ENCODE measurements at places on chromosomes 12 and 14. TPM values are rescaled to one million over a fixed set of nuclear protein-coding genes. Genes with fewer than 3 reads are reported as not detected.

DNA sequence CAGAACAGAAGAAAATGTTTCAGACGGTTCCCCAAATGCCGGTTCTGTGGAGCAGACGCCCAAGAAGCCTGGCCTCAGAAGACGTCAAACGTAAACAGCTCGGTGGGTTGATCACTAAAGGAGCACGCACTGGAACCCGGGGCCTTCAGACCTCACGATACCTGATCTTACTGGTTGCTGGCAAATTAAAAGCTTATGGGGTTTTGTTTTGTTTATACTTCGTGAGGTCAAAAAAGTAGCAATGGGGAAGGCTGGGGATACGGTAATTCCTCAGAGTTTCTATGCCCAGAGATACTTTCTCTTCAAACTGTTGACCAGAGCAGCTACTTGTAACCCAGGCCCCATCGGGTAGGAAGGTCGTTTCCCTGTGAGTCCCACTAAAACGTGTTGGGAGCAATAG is 1.7 kb downstream of the CDKN1B start:
- DNase-seq: no peak
- no peaks in the 10 kb centered on the region for H3K27me3 ChIP-seq
- peaks cover 35% of the 10 kb centered on the region for H3K36me3 ChIP-seq
- peak overlapping the region; percentile 99 for H3K4me3 ChIP-seq
- peaks cover 39% of the 10 kb centered on the region for H3K4me1 ChIP-seq
- peak overlapping the region; percentile 95 for H3K27ac ChIP-seq

DNA sequence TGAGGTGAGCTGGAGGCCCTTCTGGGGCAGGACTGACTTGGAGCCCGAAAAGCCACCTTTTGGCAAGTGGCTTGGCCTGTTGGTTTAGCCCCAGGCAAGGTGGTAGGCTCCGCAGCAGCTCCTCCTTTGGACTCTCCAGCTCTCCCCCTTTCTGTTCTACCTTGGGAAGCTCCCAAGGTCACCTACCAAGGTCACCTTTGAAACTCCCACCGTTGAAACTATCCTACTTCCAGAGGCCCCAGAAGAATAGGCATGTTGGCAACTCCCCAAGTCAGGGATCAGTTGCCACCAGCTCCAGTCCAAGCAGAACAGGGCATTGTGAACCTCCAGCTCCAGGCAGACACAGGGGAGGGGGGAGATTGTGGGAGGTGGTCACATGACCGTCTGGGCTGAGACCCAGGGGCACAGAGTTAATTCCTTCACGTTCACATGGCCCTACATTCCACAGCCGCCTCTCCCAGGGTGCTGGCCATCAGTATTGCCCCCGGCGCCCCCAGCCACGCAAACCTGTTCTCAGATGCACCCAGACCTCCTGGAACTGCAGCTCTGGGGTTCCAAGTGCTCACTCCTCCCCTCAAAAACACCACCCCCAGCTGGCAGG is 14.4 kb downstream of the IRF2BPL start:
- DNase-seq: no peak
- H3K27ac ChIP-seq: no peak overlapping the region
- peaks cover 15% of the 10 kb centered on the region for H3K4me1 ChIP-seq
- H3K36me3 ChIP-seq: no peaks in the 10 kb centered on the region
- no peaks in the 10 kb centered on the region for H3K27me3 ChIP-seq
- no peak overlapping the region for H3K4me3 ChIP-seq

DNA sequence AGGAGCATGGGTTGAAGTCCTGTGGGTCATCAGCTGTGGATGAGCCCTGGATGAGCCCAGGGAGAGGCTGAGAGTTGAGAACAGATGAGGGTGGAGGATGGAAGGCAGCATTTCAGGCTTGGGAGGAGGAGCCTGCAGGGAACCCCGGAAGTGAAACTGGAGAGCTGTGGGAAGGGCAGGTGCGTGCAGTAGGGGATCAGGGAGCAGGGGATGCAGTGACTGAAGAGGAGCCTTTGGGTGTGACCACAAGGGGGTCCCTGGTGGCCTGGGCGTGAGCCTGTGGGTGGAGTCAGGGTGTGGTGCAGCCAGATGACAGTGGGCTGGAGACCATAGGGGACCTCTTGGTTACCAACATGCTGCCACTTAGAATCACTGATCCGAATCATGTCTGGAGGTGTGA is 115.5 kb downstream of the PAPOLA start:
- no peaks in the 10 kb centered on the region for H3K27me3 ChIP-seq
- H3K36me3 ChIP-seq: no peaks in the 10 kb centered on the region
- H3K4me3 ChIP-seq: no peak overlapping the region
- no peak for DNase-seq
- H3K27ac ChIP-seq: no peak overlapping the region

DNA sequence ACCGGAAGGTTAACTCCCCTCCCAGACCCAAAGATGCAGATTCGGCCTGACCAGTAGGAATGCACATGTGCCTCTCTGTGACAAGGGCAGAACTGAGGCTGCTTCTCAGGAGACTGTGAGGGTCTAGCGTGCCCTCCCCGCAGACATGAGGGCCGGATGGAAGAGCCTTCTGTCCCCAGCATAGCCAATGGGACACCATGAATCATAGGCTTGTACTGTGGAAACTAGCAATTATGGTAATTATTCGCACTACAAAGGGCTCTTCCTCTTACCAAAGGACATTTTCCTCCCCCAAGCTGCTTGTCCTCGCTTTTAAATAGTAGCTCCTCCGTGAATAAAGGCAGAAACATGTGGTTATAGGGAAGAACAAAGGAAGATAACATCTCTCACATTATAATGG is 6.2 kb downstream of the COA8 start:
- no peak overlapping the region for H3K4me3 ChIP-seq
- H3K27me3 ChIP-seq: no peaks in the 10 kb centered on the region

DNA sequence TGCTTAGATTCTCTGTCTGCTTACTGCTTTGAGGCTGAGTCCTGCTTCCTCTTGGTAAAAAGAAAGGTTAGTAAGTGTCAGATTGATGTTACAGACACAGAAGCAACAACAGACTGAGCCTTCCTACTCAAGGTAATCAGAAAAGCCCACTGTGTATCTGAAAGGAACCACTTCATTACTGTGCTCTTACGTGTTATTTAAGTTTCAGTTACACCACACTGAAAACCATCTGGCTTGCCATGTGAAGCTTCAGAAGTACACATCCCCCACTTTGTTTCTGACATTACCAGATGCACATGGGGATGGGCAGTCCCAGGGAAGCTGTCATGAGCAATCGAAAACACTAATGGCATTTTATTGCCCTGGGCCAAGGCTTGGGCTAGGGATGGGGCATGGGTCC is 1290.1 kb downstream of the AACS start:
- H3K36me3 ChIP-seq: no peaks in the 10 kb centered on the region
- no peaks in the 10 kb centered on the region for H3K4me1 ChIP-seq
- DNase-seq: no peak

DNA sequence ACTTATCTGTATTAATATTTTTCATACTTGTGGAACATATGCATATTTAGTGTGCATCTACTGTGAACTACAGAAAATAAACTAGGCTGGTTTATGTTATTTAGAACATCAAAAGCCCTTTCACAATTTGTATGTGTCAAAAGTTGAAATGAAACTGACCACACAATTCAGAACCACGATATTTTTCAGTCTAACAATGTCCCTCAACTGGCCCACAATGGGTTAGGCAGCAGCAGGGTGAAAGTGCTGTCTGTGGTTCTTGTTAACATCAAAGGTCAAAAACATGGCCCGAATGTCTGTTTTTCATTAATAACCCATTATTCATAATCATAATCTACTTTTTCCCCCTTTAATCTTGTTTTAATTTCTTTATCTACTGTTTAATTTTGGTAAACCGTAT is 559.9 kb upstream of the ATP2B1 start:
- H3K27ac ChIP-seq: no peak overlapping the region
- no peaks in the 10 kb centered on the region for H3K36me3 ChIP-seq
- no peaks in the 10 kb centered on the region for H3K27me3 ChIP-seq
- H3K4me1 ChIP-seq: no peaks in the 10 kb centered on the region
- no peak for DNase-seq

GRCh38 chr12:72509891-72510290 is 237.7 kb downstream of the TRHDE start:
- H3K27me3 ChIP-seq: no peaks in the 10 kb centered on the region
- H3K4me1 ChIP-seq: no peaks in the 10 kb centered on the region
- no peak overlapping the region for H3K27ac ChIP-seq
- no peak for DNase-seq
- no peaks in the 10 kb centered on the region for H3K36me3 ChIP-seq

GRCh38 chr14:100018482-100018881 is 46.7 kb upstream of the EVL start:
- H3K27ac ChIP-seq: no peak overlapping the region
- DNase-seq: no peak
- no peaks in the 10 kb centered on the region for H3K36me3 ChIP-seq
- H3K4me3 ChIP-seq: no peak overlapping the region
- no peaks in the 10 kb centered on the region for H3K4me1 ChIP-seq

- H3K27me3 ChIP-seq: peaks cover 11% of the 10 kb centered on the region
- no peaks in the 10 kb centered on the region for H3K36me3 ChIP-seq
These were observed 7.2 kb upstream of the RBM19 start for GRCh38 chr12:113973109-113973904.

GRCh38 chr12:117073611-117074010 is 25.6 kb downstream of the TESC start:
- H3K36me3 ChIP-seq: no peaks in the 10 kb centered on the region
- no peak for DNase-seq
- H3K27ac ChIP-seq: no peak overlapping the region
- H3K4me1 ChIP-seq: peaks cover 6% of the 10 kb centered on the region

- no peaks in the 10 kb centered on the region for H3K36me3 ChIP-seq
- no peak overlapping the region for H3K4me3 ChIP-seq
- peaks cover 8% of the 10 kb centered on the region for H3K4me1 ChIP-seq
- H3K27ac ChIP-seq: no peak overlapping the region
These were observed 34.0 kb upstream of the HECTD1 start for GRCh38 chr14:31241450-31242114.

GRCh38 chr14:32494609-32495434 is 165.7 kb downstream of the AKAP6 start:
- no peaks in the 10 kb centered on the region for H3K36me3 ChIP-seq
- no peak overlapping the region for H3K4me3 ChIP-seq
- DNase-seq: no peak
- no peaks in the 10 kb centered on the region for H3K27me3 ChIP-seq
- no peaks in the 10 kb centered on the region for H3K4me1 ChIP-seq
- no peak overlapping the region for H3K27ac ChIP-seq

Gene KERA
- not detected for total RNA-seq

Gene DPY19L2
- 0.97 TPM for total RNA-seq

Gene SRRM4
- not detected for total RNA-seq

Gene RFX4
- not detected for total RNA-seq

Gene HCAR3
- not detected for total RNA-seq

Gene RAB5B
- total RNA-seq: 106 TPM

Gene IKBIP
- total RNA-seq: 8.2 TPM

Gene ARHGAP9
- 266 TPM for total RNA-seq

Gene INSM2
- total RNA-seq: not detected

Gene ACTR10
- total RNA-seq: 53.7 TPM

Gene WNT5B
- not detected for total RNA-seq

Gene EPS8
- total RNA-seq: 2.6 TPM

Data from CD4-positive, alpha-beta memory T cell (primary cell).